ENCODE measurements at places on chromosomes 7 and 10.
A peak's percentile ranks its signal among the peaks of the same experiment; 100 is the strongest.

DNA sequence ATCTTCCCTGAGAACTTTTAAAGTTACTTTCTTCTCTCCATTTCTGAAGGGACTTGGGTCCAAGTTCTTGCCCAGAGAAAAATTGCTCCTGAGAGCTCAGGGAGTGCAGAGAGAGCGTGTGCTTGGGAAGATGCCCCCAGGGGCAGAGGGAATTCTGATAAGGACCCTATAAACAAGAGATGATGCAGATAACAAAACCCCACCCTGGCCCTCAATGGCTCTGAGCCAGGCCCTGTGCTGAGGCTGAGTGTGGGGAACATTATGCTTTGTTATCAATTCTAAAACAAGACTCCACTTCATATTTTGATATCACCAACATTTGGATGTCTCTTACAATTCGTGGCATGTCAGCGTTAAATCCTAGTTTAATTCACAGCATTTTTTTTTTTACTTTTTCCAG, 34.4 kb upstream of the HABP2 start:
- H3K4me3 ChIP-seq, result no peak overlapping the region
- H3K27me3 ChIP-seq, result no peaks in the 10 kb centered on the region
- no peak for DNase-seq
- H3K36me3 ChIP-seq, result no peaks in the 10 kb centered on the region
- no peak overlapping the region for H3K27ac ChIP-seq
- H3K4me1 ChIP-seq, result no peaks in the 10 kb centered on the region

DNA sequence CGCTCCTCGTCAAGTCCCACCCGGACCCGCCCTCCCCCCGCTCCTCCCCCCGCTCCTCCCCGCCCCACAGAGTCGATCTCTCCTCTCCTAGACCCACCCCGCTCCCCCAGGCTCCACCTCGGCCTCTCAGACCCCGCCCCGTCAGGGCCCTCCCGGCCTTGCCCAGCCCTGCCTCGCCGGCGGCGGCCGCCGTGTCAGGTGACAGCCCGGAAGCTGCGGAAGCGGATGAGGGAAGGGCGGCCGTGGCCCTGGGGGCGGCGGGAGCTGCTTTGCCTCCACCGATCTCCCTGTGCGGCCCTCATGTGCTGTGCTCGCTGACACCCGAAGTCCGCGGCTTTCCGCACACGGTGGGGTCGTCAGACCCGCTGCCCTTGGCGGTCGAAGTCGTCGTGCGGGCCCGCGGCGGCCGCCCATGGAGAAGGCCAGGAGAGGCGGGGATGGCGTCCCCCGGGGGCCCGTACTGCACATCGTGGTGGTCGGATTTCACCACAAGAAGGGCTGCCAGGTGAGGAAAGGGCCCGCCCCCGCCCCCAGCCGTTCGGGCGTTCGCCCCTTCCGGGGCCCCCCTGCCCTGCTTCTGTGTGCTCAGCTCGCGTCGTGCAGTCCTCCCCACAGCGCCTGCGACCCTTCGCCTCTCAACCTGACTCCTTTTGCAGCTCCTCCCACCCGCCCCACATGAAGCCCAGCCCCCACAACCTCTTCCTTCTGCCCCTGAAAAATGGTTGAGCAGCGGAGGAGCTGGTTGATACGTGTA, at the start of gene AVL9:
TSS of gene AVL9 (plus strand) at position 192 of the 754 bp plus-strand sequence. CDS start at position 413, 221 bp downstream.
- no peaks in the 10 kb centered on the region for H3K27me3 ChIP-seq
- H3K4me3 ChIP-seq, result peak within 1 kb of the TSS; percentile 89
- peak; percentile 100 for DNase-seq
- peaks cover 39% of the 10 kb centered on the region for H3K4me1 ChIP-seq
- no peaks in the 10 kb centered on the region for H3K36me3 ChIP-seq

DNA sequence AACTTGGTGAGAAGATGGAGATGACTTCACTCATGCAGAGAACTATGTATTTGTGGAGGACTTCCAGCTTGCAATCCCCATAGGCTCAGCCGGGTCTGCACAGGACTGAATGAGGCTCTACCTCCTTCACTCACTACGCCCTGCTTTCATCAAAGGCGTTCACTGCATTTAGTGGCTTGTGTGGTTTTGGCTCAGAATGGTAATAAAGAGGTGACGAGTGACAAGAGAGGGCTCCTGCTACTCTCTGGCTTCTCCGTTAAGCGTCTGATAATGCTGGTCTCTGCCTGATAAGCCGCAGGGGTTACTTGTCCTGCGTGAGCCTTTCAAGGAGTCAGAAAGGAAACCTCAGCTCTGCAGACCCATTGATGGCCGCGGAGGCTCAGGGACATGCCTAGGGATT, 343.4 kb downstream of the PRPF18 start:
- peaks cover 11% of the 10 kb centered on the region for H3K4me1 ChIP-seq
- no peak for DNase-seq
- H3K36me3 ChIP-seq, result no peaks in the 10 kb centered on the region
- H3K27ac ChIP-seq, result no peak overlapping the region

DNA sequence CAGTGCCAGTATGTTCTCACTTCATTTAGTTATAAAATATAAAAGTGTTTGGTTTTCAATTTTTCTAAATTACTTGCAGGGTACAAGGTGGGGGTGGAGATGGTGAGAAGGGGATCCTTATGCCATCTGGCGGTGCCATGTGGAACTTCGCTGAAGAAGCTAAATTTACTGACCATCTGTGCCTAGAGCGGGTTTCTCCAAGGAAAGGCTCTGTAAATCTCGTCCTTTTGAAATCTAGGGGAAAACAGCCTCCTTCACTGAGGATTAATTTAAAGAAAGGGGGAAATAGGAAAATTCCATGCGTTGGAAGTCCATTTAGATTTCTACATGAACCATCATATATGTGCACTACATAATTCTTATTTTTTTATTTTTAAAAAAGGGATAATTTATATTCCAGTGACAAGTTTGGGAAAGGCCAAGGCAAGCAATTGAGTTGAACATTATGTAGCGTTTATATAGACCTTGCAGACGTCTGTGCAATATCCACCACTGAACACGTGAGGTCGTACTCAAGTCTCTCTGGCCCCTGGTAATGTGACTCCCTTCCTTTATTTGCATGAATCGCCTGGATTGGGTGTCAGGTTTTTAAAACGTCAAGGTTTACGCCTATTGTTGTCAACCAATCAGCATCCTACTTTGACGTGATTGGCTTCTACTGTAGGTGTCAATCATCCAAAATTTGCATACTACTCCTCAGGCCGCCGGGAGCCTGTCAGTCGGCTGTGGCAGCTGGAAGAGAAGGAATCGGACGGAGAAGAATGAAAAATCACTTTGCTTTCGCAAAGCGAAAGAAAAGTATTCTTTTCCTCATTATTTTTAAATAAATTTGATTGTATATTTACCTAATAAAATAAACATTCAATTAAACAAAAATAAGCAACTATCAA, 297.1 kb upstream of the NFE2L3 start:
- no peak overlapping the region for H3K4me3 ChIP-seq
- no peak for DNase-seq
- no peak overlapping the region for H3K27ac ChIP-seq
- H3K4me1 ChIP-seq, result peaks cover 29% of the 10 kb centered on the region

DNA sequence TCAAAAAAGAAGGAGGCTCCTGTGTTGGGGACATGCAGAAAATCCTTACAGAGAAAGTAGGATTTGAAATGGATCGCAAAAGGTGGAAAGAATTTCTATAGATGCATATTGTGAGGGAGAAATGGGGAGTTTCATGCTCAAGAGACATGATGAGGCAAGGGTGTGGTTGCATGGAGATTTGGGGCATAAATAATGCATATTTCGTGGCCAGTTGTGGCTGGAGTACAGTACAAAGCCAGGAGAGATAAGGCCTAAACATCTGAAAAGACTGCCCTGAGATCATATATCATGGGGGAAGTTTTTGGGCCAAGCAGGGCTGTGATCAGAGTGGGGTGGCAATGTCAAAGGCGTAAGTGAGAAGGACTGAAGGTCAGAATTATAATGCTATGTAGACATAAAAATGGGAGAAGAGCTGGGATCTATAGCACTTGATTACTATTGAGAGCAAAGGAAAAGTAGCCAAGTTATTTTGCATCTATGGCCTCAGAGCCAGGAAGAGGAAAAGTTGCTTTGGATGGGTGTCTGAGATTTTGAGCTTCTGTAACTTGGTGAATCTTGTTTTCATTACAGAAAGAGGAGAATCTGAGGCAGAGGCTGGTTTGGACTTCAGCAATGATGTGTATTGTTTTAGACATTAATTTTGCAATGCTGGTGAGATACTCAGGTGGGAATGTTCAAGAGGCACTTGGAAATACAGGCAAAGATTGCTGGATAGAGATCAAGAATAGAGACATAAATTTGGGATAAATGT, 166.6 kb downstream of the INHBA start:
- H3K36me3 ChIP-seq, result no peaks in the 10 kb centered on the region
- no peak for DNase-seq
- no peaks in the 10 kb centered on the region for H3K4me1 ChIP-seq
- H3K4me3 ChIP-seq, result no peak overlapping the region
- H3K27ac ChIP-seq, result no peak overlapping the region
- H3K27me3 ChIP-seq, result no peaks in the 10 kb centered on the region

- no peaks in the 10 kb centered on the region for H3K27me3 ChIP-seq
- H3K36me3 ChIP-seq, result no peaks in the 10 kb centered on the region
- peak overlapping the region; percentile 89 for H3K4me3 ChIP-seq
- no peak for DNase-seq
- peak overlapping the region; percentile 96 for H3K27ac ChIP-seq
- H3K4me1 ChIP-seq, result peaks cover 57% of the 10 kb centered on the region
These were observed 1.4 kb downstream of the TRA2A start for GRCh38 chr7:23530405-23530804.

GRCh38 chr10:118543714-118544400, 51.6 kb downstream of the PRLHR start:
- H3K4me1 ChIP-seq, result no peaks in the 10 kb centered on the region
- DNase-seq, result no peak
- H3K4me3 ChIP-seq, result no peak overlapping the region
- peaks cover 40% of the 10 kb centered on the region for H3K27me3 ChIP-seq
- no peaks in the 10 kb centered on the region for H3K36me3 ChIP-seq
- no peak overlapping the region for H3K27ac ChIP-seq

- no peaks in the 10 kb centered on the region for H3K27me3 ChIP-seq
- no peaks in the 10 kb centered on the region for H3K36me3 ChIP-seq
- H3K4me3 ChIP-seq, result no peak overlapping the region
- DNase-seq, result no peak
- H3K27ac ChIP-seq, result no peak overlapping the region
- H3K4me1 ChIP-seq, result no peaks in the 10 kb centered on the region
These were observed 44.9 kb downstream of the POLR1F start for GRCh38 chr7:19663816-19664462.

- H3K4me1 ChIP-seq, result no peaks in the 10 kb centered on the region
- no peak overlapping the region for H3K27ac ChIP-seq
- H3K4me3 ChIP-seq, result no peak overlapping the region
- H3K27me3 ChIP-seq, result no peaks in the 10 kb centered on the region
- DNase-seq, result no peak
These were observed 179.6 kb upstream of the LRRTM3 start for GRCh38 chr10:66746246-66746645.

DNA sequence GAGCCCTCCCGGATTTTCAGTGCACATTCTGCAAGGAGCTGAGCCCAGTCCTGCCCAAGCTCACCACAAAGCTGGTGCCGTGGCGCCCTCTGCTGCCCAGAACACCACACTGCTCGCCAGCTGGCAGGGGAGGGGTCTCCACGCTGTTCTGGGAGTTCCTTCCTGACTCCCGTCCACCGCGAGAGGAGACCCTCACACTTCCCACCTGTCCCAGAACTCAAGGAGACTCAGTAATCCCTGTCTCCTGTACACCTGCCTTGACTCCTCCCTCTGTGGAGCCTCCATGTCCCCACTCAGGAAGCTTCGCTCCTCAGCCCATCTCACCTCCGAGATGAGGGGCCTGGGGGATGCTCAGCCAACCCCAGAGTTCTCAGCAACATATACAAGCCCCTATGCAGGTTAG, 11.3 kb downstream of the C10orf105 start:
- H3K4me1 ChIP-seq, result peaks cover 39% of the 10 kb centered on the region
- H3K4me3 ChIP-seq, result no peak overlapping the region
- no peak overlapping the region for H3K27ac ChIP-seq

DNA sequence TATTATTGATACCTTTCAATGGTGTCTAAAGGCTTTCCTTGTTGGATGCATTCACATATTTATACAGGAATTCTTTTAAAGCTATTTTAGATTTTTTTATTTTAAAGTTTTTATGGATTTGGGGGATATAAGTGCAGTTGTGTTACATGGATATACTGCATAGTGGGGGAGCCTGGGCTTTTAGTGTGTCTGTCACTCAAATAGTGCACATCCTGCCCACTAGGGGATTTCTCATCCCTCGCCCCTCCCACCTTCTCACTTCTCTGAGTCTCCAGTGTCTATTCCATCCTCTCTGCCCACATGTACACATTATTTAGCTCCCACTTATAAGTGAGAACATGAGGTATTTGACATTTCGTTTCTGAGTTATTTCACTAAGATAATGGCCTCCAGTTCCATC, 154.0 kb upstream of the MKI67 start:
- H3K27ac ChIP-seq, result no peak overlapping the region
- H3K36me3 ChIP-seq, result no peaks in the 10 kb centered on the region
- DNase-seq, result no peak
- H3K4me3 ChIP-seq, result no peak overlapping the region
- H3K27me3 ChIP-seq, result no peaks in the 10 kb centered on the region
- no peaks in the 10 kb centered on the region for H3K4me1 ChIP-seq

DNA sequence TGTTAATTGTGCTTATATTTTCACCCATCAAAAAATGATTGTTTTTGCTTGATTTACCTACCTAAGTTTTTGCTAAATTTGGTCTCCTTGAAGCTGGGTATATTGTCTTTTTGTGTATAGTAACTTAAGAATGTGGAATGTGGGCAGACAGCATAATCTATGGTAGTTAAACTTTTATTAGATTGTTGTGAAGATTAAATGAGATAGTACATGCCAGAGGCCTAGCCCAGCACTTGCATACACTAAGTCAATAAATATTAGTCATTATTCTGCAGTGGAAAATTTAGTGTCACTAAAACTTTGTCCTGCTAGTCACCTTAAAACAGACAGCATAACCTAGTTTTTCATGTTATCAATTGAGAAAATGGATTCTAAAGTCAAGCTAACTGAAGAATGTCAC, 19.3 kb upstream of the RPA3 start:
- DNase-seq, result no peak
- H3K4me1 ChIP-seq, result no peaks in the 10 kb centered on the region
- no peak overlapping the region for H3K27ac ChIP-seq
- H3K4me3 ChIP-seq, result no peak overlapping the region
- H3K36me3 ChIP-seq, result no peaks in the 10 kb centered on the region
- no peaks in the 10 kb centered on the region for H3K27me3 ChIP-seq

DNA sequence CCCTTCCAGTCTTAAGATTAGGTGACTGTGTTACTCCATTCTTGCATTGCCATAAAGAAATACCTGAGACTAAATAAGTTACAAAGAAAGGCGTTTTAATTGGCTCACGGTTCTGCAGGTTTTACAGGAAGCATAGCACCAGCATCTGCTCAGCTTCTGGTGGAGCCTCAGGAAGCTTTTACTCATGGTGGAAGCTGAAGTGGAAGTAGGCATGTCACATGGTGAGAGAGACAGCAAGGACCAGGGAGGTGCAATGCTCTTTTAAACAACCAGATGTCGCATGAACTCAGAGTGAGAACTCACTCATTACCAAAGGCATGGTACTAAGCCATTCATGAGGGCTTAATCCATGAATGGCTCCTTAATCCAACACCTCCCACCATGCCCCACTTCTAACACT, 34.0 kb upstream of the TMEM273 start:
- no peak for DNase-seq
- H3K4me3 ChIP-seq, result no peak overlapping the region
- H3K4me1 ChIP-seq, result no peaks in the 10 kb centered on the region
- no peaks in the 10 kb centered on the region for H3K36me3 ChIP-seq

All from spleen (tissue), 13 donors.